ENCODE measurements at places on chromosomes 3 and 15.

DNA sequence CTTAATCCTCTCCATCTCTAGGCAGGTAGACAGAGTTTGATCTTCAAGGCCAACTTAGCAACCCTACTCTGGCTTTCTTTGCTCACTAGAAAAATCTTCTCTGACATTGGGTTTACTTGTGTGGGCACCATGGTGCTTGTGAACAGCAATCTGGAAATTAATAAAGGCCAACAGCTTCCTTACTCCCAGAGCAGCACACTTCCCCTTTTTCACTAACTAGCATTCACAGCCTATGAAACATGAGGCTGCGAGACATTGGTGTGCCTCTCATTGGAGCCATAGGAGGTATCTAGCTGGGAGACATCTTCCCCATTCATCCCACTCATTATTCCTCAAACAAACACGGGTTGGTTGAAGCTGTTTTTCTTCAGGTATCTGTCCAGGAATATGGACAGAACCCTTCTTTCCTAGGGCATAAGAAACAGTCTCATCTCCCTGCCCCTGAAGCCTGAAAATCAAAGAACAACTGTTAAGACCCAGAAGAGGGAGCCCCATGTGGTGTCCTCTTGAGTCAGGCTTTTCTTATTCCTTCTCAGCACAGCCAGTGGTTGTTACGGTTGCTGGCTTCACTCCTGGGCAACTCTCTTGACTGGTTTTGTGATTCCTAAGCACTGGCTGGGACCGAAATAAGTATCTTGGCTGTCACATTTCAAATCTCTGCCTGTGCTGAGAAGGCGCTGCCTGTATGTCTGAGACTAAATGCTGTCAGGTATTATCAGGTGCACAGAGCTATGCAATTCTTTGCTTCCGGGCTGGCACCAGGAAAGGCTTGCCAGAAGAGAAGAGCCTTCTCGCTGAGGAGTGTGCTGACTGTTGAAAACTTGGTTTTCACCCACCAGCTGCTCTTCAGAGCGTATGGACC lies 194.4 kb downstream of the FEZF2 start:
- no peak for DNase-seq

GRCh38 chr3:169790687-169791429 lies 17.7 kb downstream of the MYNN start:
- no peak for DNase-seq

DNA sequence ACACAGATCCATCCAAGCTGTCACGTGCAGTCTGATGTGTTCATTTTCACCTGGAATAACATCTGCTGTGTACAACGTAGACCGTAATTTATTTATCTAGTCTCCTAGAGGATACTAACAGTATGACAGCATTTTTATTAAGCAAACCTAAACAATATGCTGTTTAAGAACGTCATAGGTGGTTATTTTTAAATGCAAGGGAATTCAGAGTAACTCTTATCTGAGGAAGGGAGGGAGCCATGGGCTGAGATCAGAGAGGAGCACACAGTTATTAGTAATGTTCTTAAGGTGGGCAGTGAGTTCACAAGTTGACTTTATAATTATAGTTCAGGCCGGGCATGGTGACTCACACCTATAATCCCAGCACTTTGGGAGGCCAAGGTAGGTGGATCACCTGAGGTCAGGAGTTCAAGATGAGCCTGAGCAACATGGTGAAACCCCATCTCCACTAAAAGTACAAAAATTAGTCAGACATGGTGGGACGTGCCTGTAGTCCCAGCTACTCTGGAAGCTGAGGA lies 193.6 kb downstream of the UACA start:
- DNase-seq = no peak

GRCh38 chr15:66894986-66895780 lies 170.2 kb upstream of the SMAD3 start:
- DNase-seq = no peak

GRCh38 chr3:64176461-64176996 lies 48.7 kb downstream of the PRICKLE2 start:
- DNase-seq = no peak

DNA sequence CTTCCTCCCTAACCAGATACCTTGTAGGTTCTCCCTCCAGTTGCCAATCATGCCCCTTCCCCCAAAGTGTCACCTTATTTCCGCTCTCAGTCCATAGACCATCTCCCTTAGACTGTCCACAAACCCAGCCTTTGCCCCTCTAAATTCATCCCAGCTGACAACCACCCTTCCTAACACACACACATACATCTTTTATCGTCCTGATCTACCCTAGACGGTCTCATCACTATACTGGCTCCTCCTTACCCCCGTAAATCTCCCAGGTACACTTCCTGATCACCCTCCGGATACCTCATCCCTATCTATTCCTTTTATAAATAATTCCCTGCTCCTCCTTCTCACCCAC lies 828 bp downstream of the THOC7 start:
- DNase-seq = no peak

GRCh38 chr15:62325597-62325996 lies 160.5 kb upstream of the C2CD4B start:
- DNase-seq = no peak

GRCh38 chr3:149296972-149297371 lies 36.5 kb downstream of the TM4SF18 start:
- no peak for DNase-seq

GRCh38 chr3:188473591-188474288 lies 319.8 kb downstream of the LPP start:
- no peak for DNase-seq

- no peak for DNase-seq
These were observed 60.5 kb upstream of the LRIG1 start for GRCh38 chr3:66561367-66561766.

GRCh38 chr15:53434174-53434678 lies 325.2 kb downstream of the WDR72 start:
- DNase-seq = no peak

DNA sequence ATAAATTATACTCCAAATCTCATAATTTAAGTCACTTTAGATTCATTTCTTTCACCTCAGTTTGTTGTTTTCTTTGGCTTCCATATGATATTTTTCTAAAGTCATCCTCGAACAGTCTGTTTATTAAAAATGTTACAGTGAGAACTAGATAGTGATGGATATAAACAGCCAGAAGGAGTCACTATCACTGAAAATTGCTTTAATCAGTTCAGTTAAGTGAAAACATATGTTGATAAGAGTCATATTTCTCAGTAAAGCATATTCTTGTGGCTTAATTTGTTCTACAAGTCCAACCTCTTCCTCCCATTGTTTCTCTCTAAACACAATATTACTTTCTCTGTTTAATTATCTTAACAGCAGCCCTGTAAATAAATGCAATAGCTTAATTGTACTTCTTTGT lies 427.5 kb upstream of the ALCAM start:
- no peak for DNase-seq

DNA sequence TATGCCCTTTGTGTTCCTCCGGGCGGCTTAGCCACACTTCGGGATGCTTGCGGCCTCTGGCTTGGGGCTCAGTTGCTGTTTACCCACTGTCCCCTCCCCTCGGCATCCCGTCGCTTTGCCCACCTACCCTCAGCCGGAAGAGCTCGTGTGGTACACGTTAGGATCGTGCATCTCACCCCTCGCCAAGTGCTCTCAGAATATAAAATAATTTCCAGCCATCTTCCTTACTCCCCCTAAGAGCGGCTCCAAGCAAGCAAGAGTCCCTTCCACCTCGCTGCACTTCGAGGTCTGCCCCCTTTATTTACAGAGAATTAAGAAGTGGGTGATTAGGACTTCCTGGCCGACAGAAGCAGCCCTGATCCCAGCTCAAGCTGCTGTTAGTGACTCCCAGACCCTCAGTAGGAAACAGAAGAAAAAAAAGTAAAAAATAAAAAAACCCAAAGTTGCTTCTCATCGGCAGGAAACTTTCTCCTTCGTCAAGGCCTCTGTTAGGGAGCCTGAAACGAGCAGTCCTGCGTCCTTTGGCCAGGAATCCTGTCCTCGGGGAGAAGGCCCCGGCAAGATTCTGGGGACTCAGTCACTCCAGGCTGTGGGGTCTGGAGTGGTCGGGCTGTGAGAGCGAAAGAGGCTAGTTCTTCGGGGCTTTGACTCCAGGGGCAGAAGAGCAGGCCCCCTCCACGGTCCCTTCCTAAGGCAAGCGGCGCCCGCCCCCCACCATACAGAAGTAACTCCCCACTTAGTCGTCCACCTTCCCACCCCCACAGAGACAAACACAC lies 3.0 kb downstream of the MEIS2 start:
- peak; percentile 41 for DNase-seq

- DNase-seq = peak; percentile 8
These were observed 107.8 kb downstream of the ZIC4 start for GRCh38 chr3:147298511-147298982.

GRCh38 chr3:157166115-157166514 lies 6.2 kb upstream of the CCNL1 start:
- DNase-seq = no peak

- DNase-seq = no peak
These were observed 179.2 kb upstream of the PROK2 start for GRCh38 chr3:71964170-71964569.

DNA sequence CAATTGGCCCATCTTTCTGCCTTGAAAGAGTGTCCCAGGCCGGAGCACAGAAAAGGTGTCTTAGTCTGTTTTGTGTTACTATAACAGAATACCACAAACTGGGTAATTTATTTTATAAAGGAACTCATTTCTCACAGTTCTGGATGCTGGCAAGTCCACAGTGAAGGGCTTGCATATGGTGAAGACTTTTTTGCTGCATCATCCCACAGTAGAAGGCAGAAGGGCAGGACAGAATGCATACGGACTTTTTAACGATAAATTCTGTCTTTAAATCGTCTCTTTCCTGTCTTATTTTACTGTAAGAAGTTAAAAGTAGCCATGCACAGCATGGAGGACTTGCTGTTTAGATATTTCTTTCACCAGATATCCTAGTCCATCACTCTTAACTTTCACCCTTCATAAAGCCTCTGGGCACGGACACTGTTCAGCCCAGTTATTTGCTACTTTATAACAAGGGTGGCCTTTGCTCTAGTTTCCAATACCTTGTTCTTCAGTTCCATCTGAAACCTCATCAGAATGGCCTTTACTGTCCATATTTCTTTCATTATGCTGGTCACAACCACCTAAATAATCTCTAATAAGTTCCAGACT lies 10.3 kb upstream of the EIF1B start:
- DNase-seq = no peak

DNA sequence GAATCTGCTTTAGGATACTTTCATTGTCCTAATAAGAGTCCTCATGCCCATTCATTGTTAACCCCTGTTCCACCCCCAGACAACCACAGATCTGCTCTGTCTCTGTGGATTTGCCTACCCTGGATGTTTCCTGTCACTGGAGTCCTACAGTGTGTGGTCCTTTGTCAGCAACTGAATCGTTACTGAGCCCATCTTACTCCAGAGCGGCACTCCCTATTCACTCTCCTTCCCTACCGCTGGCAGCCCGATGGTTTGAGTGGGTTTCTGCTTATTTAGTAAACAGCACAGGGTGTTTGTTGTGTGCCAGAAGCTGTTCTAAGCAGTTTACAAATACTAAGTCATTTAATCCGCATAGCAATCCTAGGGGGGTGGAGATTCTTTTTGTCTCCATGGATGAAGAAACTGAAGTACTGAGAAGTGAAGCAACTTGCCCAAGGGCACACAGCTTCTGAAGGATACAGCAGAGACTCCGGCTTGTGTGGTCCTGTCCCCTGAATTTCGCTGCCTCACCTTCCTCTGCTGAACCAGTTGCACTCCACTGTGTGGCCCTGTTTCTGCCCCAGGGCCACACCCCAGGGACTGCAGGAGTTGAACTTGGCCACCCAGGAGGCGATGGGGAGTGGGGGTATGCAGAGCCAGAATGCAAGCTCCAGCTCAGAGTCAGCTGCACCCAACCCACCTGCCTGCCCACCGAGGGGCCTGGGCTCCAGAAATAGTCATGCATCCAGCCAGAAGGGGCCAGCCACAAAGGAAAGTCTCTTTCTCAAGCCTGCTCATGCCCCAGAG lies 56.5 kb upstream of the SLC6A1 start:
- DNase-seq = no peak

GRCh38 chr3:17372362-17373210 lies 369.8 kb downstream of the TBC1D5 start:
- no peak for DNase-seq

DNA sequence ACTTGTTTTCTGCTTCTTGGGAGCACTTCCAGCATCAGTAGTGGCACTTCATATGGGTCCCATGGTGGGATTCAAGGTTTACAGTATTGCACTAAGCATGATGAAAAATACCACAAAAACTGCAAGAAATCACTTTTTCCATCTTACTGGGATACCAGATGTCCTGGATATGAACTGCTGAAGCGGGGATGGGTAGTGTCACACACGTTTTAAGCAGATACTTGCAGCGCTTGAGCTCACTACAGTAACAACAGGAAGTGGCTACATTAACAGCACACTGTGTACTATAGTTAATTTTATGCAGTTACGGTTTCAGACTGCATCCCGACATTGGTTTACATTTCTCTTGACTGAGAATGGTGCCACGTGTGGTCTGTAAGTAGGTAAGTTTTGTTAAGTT lies 3.5 kb upstream of the ISG20 start:
- no peak for DNase-seq

DNA sequence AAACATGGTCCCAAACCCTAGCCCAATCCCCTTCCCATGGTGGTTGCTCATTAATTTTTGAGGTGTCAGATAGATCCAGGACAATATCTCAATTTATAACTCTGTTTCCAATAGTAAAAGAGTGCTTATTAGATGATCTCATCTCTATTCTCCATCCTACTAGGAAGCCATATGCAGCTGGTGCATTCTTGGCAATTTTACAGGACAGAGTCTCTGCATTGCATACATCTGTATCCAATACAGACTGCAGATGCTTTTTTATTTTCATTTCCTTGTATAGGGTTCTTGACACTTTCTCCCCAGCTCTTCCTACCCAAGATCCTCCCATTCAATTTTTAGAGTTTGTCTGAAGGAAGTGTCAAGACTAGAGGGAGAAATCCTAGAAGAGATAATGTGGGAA lies 194.8 kb upstream of the DPH6 start:
- DNase-seq = peak; percentile 58

DNA sequence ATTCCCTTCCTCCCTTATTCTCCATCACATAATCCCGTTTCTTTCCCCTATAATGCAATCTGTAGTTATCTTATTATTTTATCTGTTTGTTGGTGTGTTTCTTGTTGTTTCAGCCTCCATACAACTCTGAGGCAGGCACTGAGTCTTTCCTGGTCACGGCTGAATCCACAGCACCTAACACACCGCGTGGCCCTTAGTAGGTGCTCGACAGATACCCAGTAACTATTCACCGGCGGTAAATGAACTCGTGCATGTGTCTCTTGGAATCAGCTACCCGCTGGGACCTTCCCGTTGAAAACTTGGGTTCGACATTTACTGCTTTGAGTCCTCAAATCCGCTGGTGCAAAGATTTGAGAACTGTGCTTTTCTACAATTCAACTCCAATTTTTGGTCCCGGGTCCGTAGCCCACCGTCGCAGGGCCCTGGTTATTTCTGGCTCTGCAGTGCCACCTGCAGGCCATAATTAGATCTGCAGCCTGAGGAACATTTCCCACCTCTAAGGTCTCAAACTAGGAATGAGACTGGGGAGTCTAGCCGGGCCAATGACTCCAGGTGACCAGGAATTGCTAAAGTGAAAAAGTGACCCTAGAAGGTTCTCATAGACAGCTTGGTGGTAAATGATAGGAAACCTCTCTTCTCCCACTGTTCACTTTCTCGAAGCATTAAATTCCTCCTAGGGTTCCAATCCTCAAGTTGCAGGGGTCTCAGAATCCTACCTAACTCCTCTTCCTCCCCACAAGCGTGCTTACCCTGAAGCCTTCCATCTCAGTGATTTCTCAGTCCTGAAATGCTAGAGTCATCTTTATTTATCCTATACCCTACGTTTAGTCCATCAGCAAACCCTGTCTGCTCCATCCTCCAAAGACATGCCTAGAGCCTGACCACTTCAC lies 40.0 kb upstream of the TRH start:
- peak; percentile 43 for DNase-seq

All from kidney (tissue), 22 donors.